GM04504 (cell line): ENCODE measurements at places on chromosomes 2 and 18.

DNA sequence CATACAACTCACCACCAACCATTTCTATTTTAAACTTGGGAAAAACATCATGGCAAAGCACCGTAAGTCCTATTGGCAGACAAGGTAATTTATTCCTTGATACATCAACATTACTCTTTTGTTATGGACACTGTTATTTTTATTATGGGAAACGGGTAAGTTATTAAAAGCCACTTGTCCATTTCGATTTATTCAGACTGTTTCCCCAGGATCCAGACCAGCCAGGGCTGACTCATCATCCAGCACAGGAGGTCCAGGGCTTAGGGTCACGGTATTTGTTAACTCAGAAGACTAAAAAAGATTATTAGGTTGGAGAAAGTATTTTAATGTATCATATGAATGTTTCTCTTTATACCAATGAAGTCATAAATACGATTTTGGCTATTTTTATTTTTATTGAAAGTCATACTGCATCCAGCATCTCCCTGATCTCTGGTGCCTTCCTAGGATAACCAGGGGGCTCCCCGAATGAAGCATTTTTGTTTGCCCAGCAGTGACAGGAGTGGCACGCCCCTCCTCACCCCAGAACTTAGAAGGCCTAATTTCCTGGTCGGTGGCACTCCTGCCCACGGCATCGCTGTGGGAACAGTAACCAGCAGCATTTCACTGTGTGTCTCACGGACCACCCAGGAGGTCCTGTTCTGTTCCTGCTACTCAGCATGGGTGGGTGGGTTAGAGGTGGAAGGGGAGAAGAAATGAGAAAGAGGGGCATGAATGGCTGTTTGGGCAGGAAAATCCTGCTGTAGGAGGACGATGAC, 446.1 kb downstream of the EIPR1 start:
- DNase-seq, result no peak

DNA sequence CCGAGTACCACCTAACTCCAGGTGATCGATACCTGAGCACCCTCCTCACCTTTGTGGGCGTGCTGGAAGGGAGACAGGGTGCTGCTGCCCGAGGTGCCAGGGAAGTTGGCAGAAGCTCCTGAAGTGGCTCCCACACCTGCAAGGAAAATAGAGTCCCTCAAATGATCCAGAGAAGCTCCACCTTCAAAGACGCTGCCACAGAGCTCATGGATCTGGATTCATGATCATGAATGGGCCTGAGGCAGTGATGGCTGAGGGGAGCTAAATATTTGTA, 76.5 kb downstream of the EDAR start:
- DNase-seq, result no peak

DNA sequence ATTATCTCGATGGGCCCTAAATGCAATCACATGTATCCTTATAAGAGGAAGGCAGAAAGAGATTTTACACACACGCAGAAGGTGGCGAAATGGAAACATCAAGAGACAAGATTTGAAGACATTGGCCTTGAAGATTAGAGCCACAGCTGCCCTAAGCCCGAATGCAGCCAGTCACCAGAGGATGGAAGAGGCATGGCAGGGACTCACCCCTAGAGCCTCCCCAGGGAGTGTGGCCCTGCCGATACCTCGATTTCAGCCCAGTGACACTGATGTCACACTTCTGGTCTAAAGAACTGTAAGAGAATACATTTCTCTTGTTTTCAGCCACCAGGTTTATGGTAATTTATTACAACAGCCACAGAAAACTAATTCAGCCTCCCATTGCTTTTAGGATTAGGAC, 17.4 kb downstream of the TTC39C start:
- DNase-seq, result no peak

GRCh38 chr2:190831941-190832340, 48.7 kb upstream of the GLS start:
- no peak for DNase-seq

- no peak for DNase-seq
Observed at GRCh38 chr18:57077786-57078552, 68.9 kb upstream of the BOD1L2 start.

DNA sequence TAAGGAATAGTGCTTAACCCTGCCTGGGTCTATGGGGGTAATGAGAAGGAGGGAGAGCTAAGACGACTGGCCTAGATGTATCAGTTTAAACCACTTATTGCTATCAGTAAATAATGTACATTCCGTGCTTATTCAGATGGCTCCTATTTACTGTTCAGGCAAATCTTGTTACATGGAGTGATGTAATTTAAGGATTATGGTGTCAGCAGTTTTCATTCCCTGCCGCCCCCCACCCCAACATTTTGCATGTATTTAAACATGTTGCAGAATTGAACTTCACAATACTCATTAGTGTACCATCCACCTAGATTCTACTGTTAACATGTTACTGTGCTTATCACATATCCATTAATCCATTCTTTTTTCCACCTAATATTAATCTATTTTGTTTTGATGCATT, 11.7 kb downstream of the AGPS start:
- no peak for DNase-seq
